ENCODE measurements at places on chromosomes 1 and 21. TPM values are rescaled to one million over a fixed set of nuclear protein-coding genes. Genes with fewer than 3 reads are reported as not detected.

DNA sequence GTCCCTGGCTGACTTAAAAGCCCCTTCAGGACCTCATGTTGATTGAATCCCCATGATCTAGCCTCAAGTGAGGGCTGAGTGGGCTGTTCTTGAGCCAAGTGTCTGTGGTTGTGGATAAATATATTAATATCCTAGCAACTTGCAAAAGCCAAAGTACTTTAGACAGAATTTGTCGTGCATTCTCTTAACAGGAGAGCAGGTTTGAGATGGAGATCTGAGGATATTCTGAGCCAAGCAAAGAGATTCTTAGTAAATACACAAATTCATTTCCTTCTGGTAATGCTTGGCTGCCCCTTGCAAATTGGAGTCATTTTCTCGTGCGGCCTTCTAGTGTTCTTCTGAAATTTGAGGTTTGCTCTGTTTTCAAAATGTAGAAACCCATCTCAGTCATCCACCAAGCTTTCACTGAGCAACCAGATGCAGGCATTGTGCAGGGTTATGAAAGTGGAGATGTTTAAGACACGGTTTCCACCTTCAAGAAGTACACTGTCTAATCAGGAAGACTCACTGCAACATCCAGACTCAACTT lies 242.1 kb upstream of the JUN start:
- no peak for DNase-seq

DNA sequence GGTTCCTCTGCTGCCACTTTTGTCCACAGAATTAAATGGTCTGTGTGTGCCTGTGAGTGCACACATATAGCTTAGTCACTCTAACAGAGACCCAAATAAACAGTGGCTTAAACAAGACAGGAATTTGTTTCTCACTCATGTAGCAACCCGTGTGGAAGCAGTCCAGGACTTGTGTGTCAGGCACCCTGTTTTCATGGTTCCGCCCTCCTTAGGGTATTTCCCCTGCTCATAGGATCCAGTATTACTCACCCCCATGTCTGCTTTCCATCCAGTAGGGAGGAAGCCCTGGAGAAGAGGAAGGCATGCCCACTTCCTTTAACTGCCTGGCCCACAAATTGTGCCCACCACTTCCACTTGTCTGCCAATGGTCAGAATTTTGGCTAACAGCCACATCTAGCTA lies 41.3 kb upstream of the TACSTD2 start:
- DNase-seq = peak; percentile 54

GRCh38 chr21:38500073-38500472 lies 1.8 kb upstream of the ERG start:
- no peak for DNase-seq

- DNase-seq = no peak
Observed at GRCh38 chr1:1833456-1833855, 55.2 kb upstream of the NADK start.

DNA sequence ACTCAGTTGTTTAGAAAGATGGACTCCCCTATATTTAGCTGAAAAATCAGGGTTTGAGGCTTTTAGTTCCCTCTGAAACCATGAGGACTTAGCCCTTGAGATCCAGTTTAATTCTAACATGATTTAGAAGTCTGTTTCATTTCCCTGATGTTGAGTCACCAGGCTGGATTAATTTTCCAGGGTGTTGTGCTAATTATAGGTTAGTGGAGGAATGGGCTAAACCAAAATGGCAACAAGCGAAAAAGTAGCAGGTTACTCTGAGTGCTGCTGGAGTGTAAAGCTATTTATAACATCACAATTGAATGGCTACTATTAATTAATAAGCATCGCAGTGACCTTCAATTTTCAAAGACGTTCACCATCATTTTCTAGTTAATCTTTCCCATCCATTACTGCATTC lies 15.5 kb upstream of the USP24 start:
- DNase-seq = no peak

DNA sequence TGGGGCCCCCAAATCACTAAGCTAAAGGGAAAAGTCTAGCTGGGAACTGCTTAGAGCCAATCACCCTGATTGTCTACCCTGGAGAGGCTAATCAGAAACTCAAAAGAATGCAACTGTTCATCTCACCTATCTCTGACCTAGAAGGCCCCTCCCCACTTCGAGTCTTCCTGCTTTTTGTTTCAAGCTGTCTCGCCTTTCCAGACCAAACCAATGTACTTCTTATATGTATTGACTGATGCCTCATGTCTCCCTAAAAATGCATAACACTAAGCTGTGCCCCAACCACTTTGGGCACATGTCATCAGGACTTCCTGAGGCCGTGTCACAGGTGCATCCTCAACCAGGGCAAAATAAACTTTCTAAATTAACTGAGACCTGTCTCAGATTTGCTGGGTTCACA lies 209.5 kb downstream of the APP start:
- no peak for DNase-seq

Gene DNM3
- total RNA-seq = 4.7 TPM

GRCh38 chr1:39187275-39188046 lies 17.0 kb upstream of the MACF1 start:
- DNase-seq = no peak
